Thyroid gland (tissue), 4 donors: ENCODE measurements at places on chromosomes 1 and 21. TPM values are rescaled to one million over a fixed set of nuclear protein-coding genes. Genes with fewer than 3 reads are reported as not detected.

DNA sequence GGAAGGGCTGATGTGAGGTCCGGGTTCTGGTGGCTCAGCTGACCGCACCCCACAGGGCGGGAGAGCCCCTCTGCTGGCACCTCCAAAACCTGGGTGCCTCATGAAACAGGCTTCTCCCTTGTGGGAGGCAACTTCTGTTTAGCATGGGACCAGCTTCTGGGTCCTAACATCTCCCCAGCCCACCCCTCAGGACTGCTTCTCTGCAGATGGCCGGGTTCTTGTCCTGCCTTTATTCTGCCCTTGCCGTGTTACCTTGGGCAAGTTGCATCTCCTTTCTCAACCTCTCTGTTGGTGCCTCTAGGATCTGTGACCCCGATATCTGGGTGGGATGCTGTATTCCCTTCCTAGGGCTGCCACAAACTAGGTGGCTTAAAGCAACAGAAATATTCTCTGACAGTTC, 15.0 kb upstream of the TTC22 start:
- H3K27me3 ChIP-seq = no peaks in the 10 kb centered on the region
- no peak overlapping the region for H3K4me3 ChIP-seq
- no peaks in the 10 kb centered on the region for H3K36me3 ChIP-seq
- H3K27ac ChIP-seq = no peak overlapping the region
- DNase-seq = no peak
- H3K4me1 ChIP-seq = no peaks in the 10 kb centered on the region

GRCh38 chr1:201721082-201722049, 107.6 kb upstream of the IPO9 start:
- H3K27me3 ChIP-seq = no peaks in the 10 kb centered on the region
- peaks cover 65% of the 10 kb centered on the region for H3K4me1 ChIP-seq
- no peak overlapping the region for H3K4me3 ChIP-seq
- H3K36me3 ChIP-seq = no peaks in the 10 kb centered on the region
- peak overlapping the region; percentile 90 for H3K27ac ChIP-seq
- no peak for DNase-seq

DNA sequence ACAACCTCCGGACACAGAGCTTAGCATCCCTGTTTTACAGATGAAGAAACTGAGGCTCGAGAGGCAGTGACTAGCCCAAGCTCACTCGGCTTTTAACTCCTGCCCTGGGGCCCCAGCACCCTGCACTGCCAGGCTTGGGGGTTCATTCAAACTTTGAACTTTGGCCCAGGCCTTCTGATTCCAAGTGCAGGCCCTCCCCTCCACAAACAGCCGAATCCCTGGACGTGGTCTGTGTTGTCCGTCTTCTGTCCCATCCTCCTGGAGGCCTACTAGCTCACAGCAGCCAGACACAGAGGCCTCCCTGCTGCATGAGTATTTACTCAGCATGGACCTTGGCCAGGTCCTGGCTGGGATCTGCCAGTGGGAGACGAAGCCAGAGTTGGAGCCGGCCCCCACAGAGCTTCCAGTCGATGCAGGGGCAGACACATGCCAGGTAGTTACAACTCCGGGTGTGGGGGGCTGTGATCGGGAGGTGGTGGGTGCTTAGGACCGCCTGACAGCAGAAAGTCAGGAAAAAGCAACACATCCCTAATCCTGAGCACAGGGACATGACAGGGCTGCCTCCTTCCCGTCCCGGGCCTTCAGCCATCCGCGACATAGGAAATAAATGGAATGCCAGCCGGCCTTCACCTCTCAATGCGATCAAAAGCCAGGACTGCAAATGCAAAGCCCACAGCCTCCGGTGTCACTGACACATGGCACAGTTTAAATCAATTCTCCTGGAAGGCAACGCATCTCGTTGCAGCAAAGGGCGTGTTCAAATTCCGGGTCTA, 7.4 kb downstream of the IFFO2 start:
- no peak overlapping the region for H3K4me3 ChIP-seq
- no peaks in the 10 kb centered on the region for H3K36me3 ChIP-seq
- H3K27me3 ChIP-seq = no peaks in the 10 kb centered on the region

DNA sequence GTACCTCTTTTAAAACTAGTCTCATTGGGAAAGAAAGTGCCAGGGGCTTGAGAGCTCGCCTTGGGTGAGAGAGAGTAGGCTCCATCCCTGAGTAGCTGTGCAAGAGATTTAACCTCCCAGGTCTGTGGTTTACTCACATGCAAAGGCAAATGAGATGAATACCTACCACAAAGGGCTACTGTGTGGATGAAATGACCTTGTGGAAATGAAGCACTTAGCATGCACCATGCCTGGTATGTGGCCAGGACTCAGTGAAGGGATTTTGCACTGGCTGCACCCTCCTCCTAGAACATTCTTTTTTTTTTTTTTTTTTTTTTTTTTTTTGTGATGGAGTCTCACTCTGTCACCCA, 120.3 kb downstream of the PROX1 start:
- no peaks in the 10 kb centered on the region for H3K27me3 ChIP-seq
- H3K36me3 ChIP-seq = no peaks in the 10 kb centered on the region
- peak overlapping the region; percentile 30 for H3K27ac ChIP-seq
- H3K4me3 ChIP-seq = no peak overlapping the region
- H3K4me1 ChIP-seq = peaks cover 4% of the 10 kb centered on the region

DNA sequence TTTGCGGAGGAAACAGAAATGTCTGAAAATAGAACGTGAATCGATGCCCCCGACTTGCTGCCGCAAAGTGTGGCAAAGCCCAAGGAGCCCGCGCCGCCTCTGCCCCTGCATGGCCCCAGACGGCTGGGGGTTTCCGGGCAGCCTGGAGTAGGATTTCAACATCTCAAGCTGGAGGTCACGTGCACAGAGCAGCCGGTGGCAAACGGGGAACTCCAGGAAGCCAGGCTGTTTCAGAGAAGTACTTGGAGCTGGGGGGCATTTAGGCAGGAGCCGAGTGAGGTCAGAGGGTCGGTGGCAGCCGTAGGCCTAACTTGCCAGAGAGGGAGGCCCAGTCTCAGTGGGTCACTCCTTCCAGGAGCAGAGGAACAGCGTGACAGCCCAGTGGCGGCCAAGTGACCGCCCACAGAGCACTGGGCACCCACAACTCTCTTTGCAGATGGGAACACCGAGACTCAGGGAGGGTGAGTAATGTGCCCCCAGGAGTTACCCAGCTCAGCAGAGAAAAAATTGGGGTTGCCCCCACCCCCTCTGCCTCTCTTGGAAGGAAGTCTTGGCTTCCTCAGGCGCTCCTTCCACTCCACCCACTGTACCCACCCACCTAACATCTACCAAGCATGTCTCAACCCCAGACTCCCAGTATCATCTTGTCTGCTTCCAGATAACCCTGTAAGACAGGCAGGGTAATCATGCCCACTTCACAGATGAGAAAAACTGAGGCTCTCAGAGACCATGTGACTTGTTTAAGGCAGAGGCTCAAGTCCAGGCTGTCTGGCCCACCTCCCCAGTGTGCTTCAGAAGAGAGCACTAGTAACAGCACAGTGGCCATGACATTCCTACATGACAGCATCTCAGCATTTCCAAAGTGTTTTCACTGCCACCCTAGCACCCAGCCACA, 179.4 kb downstream of the HIVEP3 start:
- no peaks in the 10 kb centered on the region for H3K36me3 ChIP-seq
- DNase-seq = peak; percentile 41
- peaks cover 15% of the 10 kb centered on the region for H3K4me1 ChIP-seq
- no peak overlapping the region for H3K4me3 ChIP-seq
- no peak overlapping the region for H3K27ac ChIP-seq

- H3K36me3 ChIP-seq = no peaks in the 10 kb centered on the region
- DNase-seq = no peak
- H3K4me3 ChIP-seq = peak overlapping the region; percentile 73
Observed at GRCh38 chr1:40477678-40478053, 576 bp downstream of the ZFP69 start.

DNA sequence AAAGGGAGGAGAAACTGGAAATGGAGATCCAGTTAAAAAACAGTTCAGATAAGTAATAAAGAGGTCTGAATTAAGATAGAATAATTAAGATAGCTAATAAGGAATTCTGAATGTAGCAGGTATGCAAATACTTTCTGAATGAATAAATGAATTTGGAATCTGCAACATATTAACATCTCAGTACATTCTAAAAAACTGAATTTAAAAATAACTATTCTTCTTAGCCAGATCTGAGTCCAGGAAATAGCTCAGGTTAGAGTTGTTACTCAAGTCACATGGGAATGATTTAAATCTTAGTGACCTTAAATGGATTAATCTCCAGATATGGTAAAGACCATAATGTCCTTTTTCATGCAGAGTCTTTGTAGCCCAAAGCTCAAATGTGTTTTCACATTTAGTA, 51.2 kb downstream of the EYA3 start:
- H3K4me3 ChIP-seq = no peak overlapping the region
- H3K27me3 ChIP-seq = no peaks in the 10 kb centered on the region
- H3K27ac ChIP-seq = no peak overlapping the region
- H3K36me3 ChIP-seq = peaks cover 4% of the 10 kb centered on the region

GRCh38 chr1:47703156-47703825, 265.4 kb downstream of the FOXD2 start:
- no peaks in the 10 kb centered on the region for H3K27me3 ChIP-seq
- no peaks in the 10 kb centered on the region for H3K36me3 ChIP-seq
- no peaks in the 10 kb centered on the region for H3K4me1 ChIP-seq
- DNase-seq = no peak
- no peak overlapping the region for H3K4me3 ChIP-seq
- H3K27ac ChIP-seq = no peak overlapping the region

- no peaks in the 10 kb centered on the region for H3K27me3 ChIP-seq
- no peak overlapping the region for H3K4me3 ChIP-seq
- DNase-seq = peak; percentile 54
Observed at GRCh38 chr1:31264790-31265386, 25.2 kb upstream of the NKAIN1 start.

DNA sequence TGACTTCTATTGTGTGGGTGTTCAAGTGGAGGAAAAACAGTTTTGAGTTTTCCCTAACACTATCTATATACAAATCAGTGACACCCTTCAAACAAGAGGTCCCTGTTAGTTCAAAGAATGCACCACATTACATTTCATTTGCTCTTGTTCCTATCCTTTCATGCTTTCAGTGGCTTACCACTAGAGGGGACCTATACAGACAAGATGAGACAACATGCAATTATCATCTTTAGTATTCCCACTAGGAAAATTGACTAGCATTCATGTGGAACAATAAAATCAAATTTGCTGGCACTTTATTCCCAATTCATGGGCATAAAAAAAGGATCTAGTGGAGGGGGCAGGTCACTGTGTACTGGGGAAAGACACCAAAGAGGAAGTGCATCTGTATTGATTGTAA, 13.3 kb upstream of the SIPA1L2 start:
- no peak overlapping the region for H3K27ac ChIP-seq
- no peaks in the 10 kb centered on the region for H3K4me1 ChIP-seq
- no peaks in the 10 kb centered on the region for H3K27me3 ChIP-seq
- H3K4me3 ChIP-seq = no peak overlapping the region
- no peaks in the 10 kb centered on the region for H3K36me3 ChIP-seq
- DNase-seq = no peak

DNA sequence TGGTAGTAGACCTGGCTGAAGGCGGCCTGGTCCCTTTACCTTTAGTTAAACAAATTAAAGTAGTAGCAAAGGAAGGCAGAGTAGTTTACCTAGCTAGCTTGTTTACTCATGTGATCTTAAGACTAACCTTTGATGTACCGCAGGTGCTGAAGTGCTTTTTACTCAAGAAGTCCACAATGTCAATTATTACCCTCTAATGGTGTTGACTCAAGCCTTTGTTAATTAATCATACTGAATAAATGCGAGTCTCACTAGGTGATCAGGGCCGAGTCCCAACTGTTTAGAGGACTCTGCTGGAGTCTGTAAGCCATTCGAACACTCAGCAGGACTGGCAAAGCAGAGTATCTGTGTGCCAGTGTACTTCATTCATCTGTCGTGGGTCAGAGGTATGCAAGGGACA, 381.1 kb upstream of the NCAM2 start:
- H3K4me3 ChIP-seq = no peak overlapping the region
- no peaks in the 10 kb centered on the region for H3K4me1 ChIP-seq
- no peaks in the 10 kb centered on the region for H3K36me3 ChIP-seq
- H3K27ac ChIP-seq = no peak overlapping the region
- no peaks in the 10 kb centered on the region for H3K27me3 ChIP-seq
- DNase-seq = no peak

- H3K4me3 ChIP-seq = no peak overlapping the region
- DNase-seq = no peak
- H3K27ac ChIP-seq = no peak overlapping the region
- no peaks in the 10 kb centered on the region for H3K27me3 ChIP-seq
Observed at GRCh38 chr21:38389896-38390295, 108.4 kb downstream of the ERG start.

DNA sequence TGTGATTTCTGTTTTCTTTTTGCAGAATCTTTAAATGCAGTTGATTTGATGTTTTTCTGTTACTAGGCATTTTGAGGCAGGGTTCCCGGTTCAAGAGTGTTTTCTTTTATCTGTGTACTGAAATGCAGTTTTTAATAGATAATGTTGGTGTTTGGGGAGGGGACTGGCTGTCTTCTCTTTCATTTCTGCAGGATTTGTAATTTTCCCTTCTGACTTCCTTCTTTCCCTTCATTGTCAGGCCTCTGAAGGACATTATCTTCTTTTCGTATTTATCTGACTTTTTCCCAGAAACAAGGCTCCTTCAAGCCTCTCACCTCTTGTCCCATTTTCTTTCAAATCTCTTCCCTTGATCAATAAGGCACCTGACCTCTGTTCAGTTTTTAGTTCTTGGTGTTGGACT, 1.5 kb upstream of the GALNT2 start:
- H3K4me3 ChIP-seq = no peak overlapping the region
- H3K4me1 ChIP-seq = peaks cover 21% of the 10 kb centered on the region
- DNase-seq = no peak
- no peak overlapping the region for H3K27ac ChIP-seq
- H3K27me3 ChIP-seq = no peaks in the 10 kb centered on the region
- H3K36me3 ChIP-seq = no peaks in the 10 kb centered on the region

GRCh38 chr1:163410073-163410999, 88.6 kb downstream of the NUF2 start:
- H3K27ac ChIP-seq = no peak overlapping the region
- peaks cover 12% of the 10 kb centered on the region for H3K4me1 ChIP-seq
- no peak overlapping the region for H3K4me3 ChIP-seq
- no peaks in the 10 kb centered on the region for H3K27me3 ChIP-seq

GRCh38 chr1:55049914-55050278, 10.5 kb downstream of the PCSK9 start:
- no peak for DNase-seq
- H3K27ac ChIP-seq = no peak overlapping the region
- H3K4me3 ChIP-seq = no peak overlapping the region
- no peaks in the 10 kb centered on the region for H3K27me3 ChIP-seq

- DNase-seq = no peak
- H3K27me3 ChIP-seq = no peaks in the 10 kb centered on the region
- no peak overlapping the region for H3K4me3 ChIP-seq
- no peaks in the 10 kb centered on the region for H3K36me3 ChIP-seq
Observed at GRCh38 chr1:3417082-3417739, 37.3 kb upstream of the ARHGEF16 start.

Gene OR10J1
- not detected for total RNA-seq

Gene COL18A1
- 261 TPM for total RNA-seq
